ENCODE measurements at places on chromosomes 7 and 10.

- no peak for DNase-seq
These were observed 24.2 kb upstream of the SLC29A3 start for GRCh38 chr10:71294856-71295255.

- no peak for DNase-seq
These were observed 179.5 kb downstream of the REEP3 start for GRCh38 chr10:63700631-63701156.

DNA sequence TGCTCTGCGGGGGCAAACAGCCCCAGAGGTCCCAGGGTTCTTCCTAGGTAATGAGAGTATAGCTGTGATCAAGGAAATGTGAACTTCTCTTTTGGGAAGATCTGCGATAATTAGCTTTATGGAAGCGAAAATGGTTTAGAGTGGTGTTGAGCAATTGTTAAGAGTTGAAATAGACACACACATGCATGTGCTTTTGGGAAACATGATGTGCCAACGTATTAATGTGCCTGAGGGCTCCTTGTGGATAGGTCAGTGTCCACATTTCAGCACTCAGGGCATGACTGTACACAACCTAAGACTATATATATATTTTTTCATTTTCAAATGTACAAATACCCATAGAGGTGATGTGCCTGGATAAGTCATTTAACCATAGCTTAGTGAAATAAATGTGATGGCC is 67.0 kb downstream of the GSDME start:
- no peak for DNase-seq

DNA sequence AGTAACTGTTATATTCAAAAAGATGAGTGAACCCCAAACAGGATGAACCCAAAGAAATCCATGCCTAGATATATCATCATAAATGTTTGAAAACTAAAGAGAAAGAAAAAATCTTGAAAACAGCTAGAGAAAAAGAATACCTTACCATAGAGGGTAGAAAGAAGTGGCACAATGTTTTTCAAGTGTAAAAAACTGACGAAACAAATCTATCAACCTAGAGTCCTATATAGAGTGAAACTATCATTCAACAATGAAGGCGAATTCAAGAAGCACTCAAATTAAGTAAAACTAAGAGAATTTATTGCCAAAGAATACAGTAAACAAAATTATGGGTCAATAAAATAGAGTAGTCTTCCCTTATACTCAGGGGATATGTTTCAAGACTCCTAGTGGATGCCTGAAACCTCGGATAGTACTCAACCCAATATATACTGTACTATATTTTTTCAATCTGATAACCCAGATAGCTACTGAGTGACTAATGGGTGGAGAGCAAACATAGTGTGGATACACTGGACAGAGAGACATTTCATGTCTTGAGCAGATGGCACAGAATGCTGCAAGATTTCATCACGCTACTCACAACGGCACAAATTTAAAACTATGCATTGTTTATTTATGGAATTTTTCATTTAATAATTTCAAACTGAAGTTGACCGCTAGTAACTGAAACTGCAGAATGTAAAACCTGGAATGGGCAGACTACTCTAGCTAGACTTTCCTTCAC is 52.6 kb upstream of the TMEM106B start:
- DNase-seq: no peak

DNA sequence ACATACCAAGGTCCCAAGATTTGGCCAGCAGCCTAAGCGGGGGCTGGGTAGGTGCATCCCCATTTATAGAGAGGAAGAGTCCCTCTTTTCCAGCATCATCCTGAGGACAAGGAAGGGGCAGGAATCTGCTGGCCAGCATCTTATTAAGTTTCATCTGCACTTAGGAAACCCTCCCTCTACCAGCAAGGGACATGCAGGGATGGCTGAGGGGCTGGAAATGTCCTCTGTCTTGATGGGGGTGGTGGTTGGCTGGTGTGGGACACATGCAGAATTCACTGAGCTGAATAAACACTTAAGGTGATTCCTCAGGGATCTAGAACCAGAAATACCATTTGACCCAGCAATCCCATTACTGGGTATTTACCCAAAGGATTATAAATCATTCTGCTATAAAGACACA is 42.1 kb downstream of the NOD1 start:
- DNase-seq: no peak

DNA sequence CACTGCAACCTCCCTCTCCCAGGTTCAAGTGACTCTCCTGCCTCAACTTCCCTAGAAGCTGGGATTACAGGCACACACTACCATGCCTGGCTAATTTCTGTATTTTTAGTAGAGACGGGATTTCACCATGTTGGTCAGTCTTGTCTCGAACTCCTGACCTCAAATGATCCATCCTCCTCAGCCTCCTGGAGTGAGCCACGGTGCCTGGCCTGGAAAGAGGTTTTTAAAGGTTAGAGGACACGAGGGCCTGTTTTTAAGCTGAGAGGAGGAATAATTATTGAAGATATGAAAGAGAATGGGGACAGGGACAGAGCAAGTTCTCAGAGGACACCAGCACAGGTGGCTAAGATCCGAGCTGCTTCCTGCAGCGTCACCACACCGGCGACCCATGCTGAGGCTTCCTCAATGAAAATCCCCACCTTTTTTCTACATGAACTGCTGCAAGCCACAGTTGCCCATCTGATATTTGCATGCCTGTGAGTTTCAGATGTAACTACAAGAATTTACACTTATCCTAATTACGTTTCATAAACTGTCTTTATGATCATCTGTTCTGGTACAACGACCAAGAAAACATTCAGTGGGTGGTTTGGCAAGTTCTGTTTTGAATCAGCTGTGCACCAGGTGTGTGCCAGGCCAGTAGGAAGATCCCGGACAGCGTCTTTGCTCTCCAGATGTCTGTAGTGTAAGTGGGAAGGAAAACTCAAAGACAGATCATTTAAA is 76.0 kb downstream of the HIP1 start:
- DNase-seq: no peak

DNA sequence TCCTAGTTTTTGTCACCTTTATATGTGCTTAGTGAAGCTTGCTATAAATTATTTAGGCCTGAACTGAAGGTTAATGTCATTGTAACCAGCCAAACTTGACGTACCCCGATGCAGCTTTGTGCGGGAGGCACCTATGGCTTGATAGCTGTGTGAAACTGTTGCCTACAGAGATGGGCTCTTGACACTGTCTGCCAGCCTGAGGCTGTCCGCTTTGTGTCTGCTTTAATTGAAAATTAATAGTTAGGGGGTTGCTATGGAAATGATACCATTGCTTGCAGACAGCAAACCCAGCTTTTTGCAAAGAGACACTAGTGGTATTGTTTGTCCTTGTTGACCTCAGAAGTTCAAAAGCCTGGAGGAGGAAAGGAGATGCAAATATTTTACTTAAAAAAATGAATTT is 2.1 kb upstream of the FOXP2 start:
- no peak for DNase-seq

GRCh38 chr10:124972637-124973036 is 30.7 kb downstream of the ZRANB1 start:
- no peak for DNase-seq

DNA sequence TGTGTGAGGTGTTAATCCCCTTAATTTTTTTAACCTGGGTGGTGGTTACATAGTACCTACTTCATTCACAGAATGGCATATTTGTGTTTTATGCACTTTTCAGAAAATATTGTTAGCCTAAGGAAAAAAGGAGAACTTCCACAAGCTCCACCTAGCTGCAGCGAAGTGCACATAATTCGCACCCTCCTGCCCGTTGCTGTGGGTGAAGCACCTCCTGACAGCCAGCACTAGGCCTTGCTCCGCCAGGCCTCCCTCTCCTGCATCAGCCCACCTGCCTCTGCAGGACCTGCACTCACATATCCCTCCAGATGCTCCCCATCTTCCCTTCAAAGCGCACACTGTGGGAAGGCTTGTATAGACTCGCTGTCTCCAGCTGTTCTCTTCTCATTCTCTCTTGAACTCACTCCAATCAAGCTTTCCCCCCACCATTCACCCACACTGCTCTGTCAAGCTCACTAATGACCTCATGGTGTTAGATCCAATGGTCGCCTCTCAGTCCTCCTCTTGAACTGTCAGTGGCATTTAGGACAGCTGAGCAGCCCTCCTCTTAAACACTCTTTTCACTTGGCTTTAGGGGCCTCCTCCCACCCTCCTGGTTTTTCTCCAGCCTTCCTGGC is 20.7 kb upstream of the GRID1 start:
- DNase-seq: no peak

GRCh38 chr10:3867454-3868270 is 82.7 kb upstream of the KLF6 start:
- DNase-seq: no peak

- peak; percentile 30 for DNase-seq
These were observed 145.6 kb upstream of the SEMA3C start for GRCh38 chr7:81064426-81064825.

DNA sequence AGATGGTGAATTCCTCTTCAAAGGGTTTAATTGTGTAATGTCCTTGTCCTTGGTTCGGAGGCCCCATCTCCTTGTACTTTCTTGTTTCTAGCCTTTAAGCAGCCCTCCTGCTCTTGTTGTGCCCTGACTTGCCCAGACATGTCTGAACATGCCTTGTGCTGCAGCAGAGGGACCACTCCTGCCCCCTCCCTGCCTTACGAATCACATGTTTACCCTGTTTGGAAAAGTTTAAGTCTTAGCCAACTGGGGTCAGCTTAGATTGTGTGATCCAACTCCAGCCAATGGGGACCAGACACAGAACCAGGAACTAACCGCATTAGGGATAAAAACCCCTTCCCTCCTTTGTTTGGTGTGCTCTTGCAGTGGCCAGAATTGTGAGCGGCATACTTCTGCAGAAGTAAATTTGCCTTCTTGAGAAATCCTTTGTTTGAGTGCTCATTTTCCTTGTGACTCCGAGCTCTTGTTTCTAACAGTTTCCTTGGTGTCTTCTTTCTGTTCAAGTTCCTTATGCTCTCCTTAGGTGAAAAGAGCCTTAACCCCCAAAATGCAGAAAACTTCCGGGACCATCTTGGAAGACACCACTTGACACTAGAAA is 29.4 kb downstream of the CLRN3 start:
- DNase-seq: no peak

- no peak for DNase-seq
These were observed 42.6 kb downstream of the BAMBI start for GRCh38 chr10:28719789-28720436.

DNA sequence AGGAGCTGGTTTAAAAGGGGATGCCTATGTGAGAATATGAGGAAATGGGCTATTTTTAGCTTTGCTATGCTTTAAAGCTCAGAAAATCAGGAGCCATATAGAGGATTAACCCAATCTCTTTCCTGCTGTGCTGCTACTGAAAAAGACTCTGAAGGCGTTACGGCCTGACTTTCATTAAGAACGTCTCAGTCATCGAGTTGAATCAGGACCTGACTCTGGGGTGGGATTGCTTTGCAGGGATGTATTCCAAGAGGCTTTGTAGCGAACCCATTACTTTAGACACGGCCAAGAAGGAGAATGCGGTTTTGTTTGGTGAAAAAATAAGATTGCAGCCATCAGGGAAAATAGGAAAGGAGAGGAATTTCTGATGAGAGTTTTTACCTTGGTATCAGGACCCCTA is 426.9 kb downstream of the CCSER2 start:
- DNase-seq: no peak

DNA sequence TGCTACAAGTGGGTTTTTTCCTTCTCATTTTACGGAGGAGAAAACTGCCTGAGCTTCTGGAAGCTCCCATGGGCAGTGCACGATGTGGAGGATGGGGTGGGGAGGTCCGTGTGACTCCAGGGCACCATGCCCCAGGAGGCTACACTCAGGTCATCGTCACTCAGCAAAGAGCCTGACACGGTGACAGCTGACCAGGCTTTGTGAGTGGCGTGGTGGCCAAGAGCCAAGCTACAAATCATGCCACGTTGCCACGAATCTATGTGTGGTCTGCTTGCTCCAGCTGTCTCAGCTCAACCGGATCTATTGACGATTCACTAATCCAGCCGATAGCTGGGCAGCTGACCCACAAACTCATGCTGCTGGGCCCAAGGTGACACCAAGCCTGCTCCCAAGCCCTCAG is 27.6 kb upstream of the C10orf71 start:
- DNase-seq: no peak

GRCh38 chr10:99777918-99778714 is 4.3 kb upstream of the ABCC2 start:
- no peak for DNase-seq
